Frontal cortex (tissue), 4 donors: ENCODE measurements at places on chromosomes 2 and 18.

DNA sequence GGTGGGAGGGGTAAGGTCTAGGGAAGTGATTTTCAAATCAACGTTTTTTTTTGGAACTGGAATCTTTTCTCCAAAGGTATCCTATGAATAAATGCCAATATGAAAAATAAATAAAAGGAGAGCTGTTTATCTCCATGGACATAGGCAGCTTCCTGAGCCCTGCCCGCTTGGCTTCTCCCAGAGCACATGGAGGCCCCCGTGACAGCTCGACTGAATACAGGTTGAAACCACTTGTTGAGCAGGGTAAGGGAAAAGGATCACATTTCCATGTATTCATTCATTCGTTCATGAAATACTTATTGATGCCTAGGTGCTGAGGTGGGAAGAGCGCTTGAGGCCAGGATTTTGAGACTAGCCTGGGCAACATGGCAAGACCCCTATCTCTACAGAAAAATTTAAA lies 64.8 kb downstream of the MARCHF4 start:
- DNase-seq = no peak

DNA sequence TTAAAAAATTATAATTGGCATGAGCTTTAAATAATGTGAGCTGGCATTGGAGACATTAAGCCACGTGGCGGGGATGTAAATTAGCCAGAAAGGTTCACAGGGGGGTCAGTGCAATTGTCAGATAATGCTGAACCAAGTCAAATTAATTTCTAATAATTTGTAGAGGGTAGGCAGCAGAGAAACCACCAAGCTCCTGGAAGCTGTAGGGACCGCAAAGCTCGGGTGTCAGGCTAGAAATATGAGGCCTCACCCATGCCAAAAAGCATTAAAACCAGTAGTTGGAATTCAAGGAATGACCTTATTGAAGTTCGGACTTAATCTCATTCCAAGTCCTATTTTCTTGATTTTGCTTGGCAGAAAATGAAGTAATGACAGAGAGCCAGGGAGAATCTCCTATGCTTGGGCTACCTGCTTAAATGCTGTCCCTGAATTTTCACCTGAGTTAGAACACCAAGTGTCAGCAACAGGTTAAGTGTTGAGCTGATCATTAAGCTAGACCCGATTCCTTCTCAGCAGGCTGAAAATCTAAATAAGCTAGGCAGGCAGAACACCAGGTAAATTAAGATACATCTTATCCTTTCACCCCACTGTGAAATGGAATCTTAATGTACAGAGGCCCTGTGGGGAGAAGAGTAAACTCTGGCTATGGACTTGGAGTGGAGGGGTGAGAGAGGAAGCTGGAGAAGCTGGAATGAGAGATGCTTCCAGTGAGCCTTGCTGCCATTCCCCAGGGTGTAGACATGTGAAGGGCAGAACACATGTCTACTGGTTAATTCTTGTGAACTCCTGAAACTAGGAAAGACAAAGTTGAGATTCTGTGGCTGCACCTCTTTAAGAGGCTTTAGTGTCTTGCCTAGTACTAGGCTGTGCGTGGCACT lies 520.0 kb downstream of the SLC4A3 start:
- no peak for DNase-seq

DNA sequence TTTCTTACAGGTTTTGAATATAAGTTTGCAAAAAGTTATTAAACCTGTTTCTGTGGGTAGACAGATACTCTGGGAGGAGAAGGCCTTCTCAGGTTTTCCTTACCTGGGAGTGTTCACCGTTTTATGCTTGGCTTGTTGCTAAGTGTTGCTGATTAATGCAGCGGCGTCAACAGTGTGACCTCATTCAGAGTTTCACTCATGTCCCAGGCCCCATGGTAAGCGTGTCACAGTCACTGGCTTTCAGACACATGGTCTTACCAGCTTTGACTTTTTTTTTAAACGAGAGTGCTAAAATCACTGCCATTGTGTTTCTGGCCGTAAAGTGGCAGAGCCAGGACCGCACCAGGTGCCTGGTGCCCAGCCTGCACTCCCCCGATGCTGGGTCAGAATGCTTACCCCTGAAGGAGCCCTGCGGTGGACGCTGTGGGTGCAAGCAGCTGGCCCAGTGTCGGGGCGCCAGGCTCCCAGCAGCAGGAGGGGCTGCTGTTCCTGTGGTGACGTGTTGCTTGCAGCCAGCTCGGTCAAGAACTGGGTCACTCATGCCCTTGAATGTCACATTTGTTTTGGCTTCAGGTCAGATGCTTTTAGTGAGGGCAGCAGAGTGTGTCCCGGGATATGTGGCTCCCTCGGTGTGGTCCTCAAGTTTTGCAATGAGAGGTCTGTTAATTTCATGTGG lies 3.5 kb downstream of the CAPN10 start:
- DNase-seq = no peak

DNA sequence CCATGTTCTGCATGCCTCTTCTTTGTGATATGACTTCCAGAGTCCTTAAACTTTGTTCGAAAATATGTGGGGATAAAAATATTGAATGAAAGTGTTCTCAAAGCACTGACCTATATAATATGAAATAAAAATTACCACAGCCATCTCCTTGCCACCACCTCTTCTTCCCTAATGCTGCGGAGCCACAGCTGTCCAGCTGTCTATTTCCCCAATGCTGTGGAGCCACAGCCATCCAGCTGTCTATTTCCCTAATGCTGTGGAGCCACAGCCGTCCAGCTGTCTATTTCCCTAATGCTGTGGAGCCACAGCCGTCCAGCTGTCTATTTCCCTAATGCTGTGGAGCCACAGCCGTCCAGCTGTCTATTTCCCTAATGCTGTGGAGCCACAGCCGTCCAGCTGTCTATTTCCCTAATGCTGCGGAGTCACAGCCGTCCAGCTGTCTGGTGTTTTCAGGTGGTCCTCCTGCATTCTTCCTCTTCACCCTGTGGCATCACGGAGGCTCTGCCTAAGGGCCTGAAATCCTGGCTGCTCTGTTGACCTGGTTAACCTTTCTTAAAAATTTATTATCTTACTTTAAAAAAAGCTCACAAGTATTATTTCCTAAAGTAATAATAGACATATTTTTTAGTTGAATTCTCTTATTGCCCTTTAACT lies 266.1 kb upstream of the MEX3C start:
- no peak for DNase-seq
